Activated gamma-delta T cell treated with anti-CD3 and anti-CD28 coated beads, Interleukin-2, amount 50 U/mL, for 16 hours (primary cell): ENCODE measurements at places on chromosomes 2 and 18.

DNA sequence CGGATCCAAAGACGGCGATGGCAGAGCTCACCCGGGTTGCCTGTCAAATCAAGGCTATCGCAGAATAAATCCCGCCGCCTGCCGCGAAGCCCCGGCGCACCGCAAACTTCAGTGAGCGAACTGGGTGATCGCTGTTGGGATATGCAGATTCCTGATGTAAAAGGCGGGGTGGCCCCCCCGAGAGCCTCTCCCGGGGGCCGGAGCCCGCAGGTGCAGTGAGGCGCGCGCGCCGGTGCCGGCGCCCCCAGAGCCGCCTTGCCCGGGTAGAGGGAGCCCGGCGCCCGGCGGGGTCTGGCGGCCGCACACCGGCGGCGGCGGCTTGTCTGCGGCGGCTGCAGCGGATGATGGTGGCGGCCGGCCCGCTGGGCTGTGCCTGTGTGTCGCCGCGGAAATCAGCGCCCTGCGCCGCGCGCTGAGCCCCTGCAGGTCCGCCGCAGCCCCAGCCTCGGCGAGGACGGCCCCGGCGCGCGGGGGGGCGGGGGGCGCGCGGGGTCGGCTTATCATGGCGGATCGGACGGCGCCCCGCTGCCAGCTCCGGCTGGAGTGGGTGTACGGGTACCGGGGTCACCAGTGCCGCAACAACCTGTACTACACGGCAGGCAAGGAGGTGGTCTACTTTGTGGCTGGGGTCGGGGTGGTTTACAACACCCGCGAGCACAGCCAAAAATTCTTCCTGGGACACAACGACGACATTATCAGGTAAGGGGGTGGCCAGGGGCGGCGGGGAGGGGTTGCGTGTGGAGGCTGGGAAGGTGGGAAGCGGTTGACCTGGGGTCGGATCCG is 1.3 kb downstream of the EML6 start:
- no peak for DNase-seq

DNA sequence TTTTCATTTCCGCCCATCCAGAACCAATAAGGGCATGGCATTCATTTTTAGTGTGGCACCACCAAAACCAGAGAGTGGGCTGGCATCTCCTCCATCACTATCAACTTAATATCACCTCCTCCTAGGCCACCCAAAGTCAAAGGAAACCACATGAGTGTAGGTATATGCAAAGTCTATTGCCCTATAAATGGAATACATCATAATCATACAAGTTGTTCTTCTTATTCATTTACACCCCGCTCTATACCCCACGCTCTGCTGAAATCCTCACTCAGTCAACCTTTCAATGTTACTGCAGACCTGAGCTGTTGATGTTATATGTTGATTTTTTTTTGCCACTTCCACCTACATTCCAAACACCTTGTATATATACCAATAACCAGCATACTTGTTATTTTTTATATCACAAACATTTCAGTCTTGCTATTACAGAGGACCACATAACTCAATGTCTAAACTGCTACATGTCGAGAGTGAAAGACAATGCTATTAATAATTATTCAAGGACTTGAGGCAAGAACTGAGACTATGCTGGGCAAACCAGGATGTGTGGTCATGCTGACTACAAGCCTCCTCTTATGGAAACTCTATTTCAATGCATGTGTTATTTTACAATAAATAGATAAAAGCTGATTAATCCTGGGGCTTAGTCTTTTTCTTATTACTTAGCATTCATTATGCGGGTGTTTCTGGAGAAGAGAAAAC is 466.5 kb upstream of the ID2 start:
- DNase-seq: no peak

- DNase-seq: no peak
These were observed 257.3 kb downstream of the BCL2 start for GRCh38 chr18:63062246-63062645.

GRCh38 chr2:131055169-131056065 is 37.8 kb downstream of the FAM168B start:
- DNase-seq: no peak

DNA sequence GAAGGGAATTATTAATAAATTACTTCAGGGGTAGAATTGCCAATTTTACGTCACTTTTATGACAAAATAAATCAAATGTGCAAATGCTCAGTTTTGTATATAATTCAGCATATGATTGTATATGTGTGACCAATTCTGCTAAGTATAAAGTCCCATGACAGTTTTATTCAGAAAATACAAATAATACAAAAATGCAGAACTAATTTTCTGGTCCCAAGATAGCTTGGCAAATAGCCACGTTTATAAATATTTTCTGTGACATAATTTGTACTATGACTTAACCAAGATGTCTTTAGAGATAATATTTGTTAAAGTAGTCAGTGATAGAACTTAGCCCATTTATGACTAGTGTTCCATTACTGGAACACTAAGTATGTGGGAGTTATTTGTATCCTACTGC is 24.2 kb upstream of the CAB39 start:
- DNase-seq: no peak

GRCh38 chr2:30713698-30714097 is 93.5 kb downstream of the CAPN13 start:
- DNase-seq: no peak

DNA sequence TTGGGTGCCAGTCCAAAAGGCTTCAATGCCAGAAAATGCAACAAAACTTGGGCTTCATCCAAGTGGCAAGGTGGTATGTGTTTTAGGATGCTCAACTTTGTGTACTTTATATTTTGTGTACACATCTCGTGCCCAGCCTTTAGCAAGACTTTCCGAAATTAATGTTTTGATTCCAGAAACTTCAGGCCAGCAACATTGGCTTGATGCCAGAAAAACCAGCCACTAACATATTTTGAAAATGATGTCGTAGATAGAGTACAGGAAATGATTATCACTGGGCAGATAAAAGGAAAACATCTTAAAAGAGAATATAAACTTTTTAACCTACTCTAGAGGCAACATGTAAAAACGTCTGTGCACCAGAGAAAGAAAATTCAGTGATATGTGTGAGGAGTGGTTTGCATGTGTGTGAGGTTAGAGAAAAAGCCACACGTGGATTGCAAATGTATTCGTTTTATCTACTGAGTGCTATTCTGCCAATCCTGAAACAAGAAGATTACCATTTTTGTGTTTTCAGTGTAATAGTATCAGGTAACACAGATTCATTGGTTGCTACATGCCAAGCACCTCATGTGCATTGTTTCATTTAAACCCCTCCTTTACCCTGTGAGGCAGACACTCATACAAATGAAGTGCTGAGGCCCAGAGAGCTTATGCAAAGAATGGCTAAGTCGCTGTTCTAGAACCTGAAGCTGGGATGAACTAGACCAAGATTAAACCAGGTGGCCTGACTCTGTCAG is 264.8 kb downstream of the C1D start:
- no peak for DNase-seq

DNA sequence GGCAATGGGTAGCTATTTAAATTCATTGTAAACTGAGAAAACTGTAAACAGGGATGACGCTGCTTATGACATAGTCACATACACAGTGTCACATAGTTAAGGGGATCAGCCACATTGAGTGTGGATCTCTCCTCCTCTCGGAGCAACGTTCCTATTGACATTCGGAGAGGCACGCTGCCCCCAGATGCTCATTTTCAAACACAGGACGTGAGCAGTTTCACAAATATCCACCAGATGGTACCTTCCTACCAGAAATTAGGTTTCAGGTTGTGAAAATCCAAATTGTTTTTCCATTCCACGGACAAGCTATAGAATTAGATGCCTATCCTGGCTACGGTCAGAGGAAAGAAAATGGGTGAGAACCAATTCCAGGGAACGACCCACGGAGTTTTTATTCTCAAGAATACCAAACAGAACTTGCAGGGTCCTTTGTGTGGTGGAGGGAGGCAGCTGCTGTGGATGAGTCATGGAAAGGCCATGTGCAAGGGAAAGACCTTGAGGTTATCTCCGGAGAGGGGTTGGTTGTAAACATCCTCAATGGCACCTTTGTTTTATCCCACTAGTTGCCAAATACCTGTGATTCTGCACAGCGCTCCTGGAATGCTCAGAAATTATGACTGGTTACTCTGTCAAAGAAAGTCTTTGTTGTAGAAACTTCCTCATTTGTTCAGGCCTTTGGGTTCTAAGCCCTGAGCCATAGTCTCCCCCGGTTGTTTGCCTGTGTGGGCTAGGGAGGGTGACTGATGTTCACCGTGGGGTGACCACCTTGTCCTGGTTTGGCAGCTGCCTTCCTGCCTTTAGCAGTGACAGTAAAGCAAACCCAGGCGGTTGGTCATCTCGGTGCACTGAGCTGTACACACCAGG is 88.0 kb downstream of the ACTR3 start:
- DNase-seq: no peak

DNA sequence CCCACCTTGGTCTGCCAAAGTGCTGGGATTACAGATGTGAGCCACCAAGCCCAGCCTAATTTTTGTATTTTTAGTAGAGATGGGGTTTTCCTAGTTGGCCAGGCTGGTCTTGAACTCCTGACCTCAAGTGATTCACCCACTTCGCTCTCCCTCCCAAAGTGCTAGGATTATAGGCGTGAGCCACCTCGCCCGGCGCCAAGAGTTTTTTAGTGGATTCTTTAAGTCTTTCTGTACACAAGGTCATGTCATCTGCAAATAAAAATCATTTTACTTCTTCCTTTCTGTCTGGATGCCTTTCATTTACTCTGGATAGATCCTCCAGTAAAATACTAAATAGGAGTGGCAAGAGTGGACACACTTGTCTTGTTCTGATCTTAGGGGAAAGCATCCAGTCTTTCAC is 61.7 kb downstream of the KCMF1 start:
- DNase-seq: no peak

DNA sequence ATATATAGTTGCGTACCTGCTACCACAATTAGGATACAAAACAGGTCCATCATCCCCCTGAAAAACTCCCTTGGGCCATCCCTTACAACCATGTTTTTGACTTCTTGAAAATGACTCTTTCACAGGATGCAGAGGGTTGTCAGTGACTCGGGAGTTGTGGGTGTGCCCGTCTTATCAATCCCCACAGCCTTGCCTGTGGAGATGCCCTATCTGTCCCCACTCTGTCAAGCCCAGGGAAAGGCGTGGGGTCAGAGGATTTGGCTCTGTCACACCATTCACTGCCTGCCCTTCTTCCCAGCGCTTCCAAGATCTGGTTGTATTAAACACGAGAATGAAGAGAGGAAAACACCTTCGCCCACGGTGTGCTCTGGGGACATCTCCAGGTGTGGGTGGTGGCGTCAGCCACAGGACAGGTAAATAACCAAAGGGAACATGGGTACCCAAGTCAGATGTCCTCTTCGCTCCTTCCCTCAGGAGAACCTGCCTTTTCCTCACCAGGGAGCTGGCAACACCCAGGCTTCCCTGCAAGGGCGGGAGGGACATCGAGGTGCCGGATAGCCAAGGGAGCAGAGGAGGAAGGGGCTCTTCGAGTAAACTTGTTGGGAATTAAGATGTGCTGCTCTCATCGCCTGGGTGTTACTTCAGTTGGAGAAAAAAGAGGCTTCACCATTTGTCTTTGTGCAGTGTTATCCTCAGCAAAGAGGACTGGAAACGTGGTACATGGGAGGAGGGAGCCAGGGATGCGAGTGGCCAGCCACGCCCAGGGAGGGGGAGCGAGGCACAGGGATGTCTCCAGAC is 100.3 kb downstream of the B3GNT2 start:
- no peak for DNase-seq

- DNase-seq: no peak
These were observed 28.5 kb downstream of the IL37 start for GRCh38 chr2:112939425-112939824.

DNA sequence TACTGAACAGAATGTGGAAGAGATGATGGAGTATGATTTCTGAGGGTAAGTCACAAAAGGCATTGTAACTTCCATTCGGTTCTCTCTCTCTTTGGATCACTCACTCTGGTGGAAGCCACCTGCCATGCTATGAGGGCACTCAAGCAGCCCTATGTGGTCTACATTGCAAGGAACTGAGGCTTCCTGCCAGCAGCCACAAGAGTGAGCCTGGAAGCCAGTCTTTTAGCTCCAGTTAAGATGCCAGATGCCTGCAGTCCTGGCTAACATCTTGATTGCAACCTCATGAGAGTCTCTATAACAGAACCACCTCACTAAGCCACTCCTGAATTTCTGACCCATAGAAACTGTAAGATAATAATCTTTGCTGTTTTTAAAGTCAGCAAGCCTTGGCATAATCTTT is 935.7 kb downstream of the LRP1B start:
- no peak for DNase-seq
